ENCODE measurements at places on chromosomes 7 and 10.

- DNase-seq = no peak
Measured at GRCh38 chr7:95433952-95434556, 774 bp downstream of the PON2 start.

GRCh38 chr10:71818674-71819260 lies 32.3 kb downstream of the PSAP start:
- no peak for DNase-seq

- DNase-seq = no peak
Measured at GRCh38 chr7:36736090-36736898, 12.0 kb upstream of the AOAH start.

DNA sequence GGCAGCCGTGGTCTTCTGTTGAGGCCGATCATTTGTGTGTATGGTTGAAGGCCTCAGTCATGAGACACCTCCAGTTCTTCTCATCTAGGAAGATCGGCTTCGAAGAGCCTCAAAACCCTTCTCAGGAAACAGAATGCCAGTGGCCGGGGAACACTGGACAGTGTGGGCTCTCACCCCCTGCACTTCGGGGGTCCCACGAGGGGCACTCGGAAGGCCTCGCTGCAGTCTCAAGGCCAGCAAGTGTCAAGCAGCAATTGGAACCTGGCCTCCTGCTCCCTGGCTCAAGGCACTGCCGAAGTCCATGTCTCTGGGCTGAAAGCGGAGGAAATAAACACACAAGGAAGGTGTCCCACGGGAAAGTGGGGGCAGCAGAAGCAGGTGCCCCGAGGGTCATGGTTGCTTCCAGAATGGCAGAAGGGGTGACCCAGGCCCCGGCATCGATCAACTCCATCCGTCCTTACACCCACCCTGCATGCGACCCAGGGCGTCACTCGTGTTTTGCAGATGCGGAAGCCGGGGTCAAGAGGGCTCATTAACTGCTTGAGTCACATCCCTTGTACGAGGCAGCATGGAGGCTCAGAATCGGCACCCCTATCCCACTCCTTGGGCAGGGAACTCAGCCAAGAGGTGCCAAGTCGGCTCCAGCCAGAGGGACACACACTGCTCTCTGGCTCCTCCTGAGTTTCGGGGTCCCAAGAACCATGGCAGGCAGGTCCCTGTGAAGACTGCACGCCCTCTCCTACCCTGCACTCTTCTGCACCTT lies 231.3 kb upstream of the SHH start:
- DNase-seq = no peak

DNA sequence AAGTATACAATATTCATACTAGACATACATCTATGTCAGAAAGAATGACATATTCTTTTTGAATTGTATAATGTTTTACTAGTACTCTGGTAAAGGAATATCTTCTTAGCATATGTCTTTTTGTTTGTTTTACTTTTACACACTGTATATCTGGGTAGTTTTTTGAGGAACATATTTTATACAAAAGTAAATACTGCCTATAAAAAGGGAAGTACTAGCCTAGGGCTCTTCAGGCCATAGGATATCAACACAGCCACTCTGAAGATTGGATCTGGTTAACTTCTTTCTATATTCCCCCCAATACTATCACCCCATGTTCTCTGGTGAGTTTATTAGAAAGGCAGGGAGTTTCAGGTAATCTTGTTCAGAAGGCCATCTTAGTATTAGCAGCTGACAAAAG lies 134.6 kb downstream of the ZNF438 start:
- DNase-seq = no peak

GRCh38 chr10:77620731-77621130 lies 16.9 kb downstream of the KCNMA1 start:
- no peak for DNase-seq

- DNase-seq = no peak
Measured at GRCh38 chr10:133475425-133475734, 21.6 kb downstream of the SCART1 start.

GRCh38 chr7:112267944-112268691 lies 61.6 kb downstream of the ZNF277 start:
- no peak for DNase-seq

Data from activated CD8-positive, alpha-beta memory T cell treated with anti-CD3 and anti-CD28 coated beads for 24 hours (primary cell).